ENCODE measurements at places on chromosomes 1 and 21.

- no peak for DNase-seq
Measured at GRCh38 chr1:39758556-39759435, 12.4 kb downstream of the OXCT2 start.

- DNase-seq, result no peak
Measured at GRCh38 chr21:37424396-37424795, 57.8 kb downstream of the DYRK1A start.

GRCh38 chr21:30957010-30957409 is 75.6 kb upstream of the KRTAP11-1 start:
- DNase-seq, result no peak

DNA sequence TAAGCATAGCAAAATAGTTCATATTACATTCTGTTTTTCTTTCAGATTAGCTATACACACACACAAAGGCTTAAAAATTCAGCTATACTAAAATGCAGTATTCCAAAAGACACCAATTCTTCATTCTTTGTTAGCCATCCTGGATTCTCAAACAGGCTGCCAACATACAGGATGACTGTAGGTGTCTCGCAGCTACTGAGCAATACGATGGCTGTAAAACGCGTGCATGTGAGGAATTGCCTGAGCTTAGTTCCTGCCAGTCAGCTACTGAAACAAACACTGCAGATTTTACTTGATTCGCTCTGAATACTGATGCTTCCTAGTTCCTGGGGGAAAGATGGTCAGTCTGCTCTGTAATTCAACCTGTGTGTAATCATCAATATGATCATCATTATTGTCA is 24.7 kb upstream of the HMGN1 start:
- DNase-seq, result no peak

- no peak for DNase-seq
Measured at GRCh38 chr1:116346943-116347673, 25.9 kb upstream of the ATP1A1 start.

DNA sequence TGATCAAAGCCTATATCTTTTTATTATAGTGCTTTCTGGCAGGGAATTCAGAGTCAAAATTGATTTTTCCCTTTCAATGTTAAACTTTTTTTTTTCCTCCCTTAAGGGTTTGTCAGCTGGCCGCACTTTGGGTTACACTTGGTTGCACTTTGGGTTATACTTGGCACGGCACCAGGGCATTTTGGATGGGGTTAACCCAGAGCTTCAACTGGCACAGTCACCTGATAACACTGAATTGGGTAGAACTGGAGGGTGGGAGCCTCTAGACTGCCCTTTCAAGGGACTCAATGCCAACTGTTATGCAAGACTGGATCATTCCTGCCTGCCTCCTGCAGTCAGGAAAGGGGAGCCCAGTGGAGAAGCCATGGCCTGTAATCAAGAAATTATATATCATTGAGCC is 211.5 kb downstream of the KCNJ6 start:
- DNase-seq, result no peak

DNA sequence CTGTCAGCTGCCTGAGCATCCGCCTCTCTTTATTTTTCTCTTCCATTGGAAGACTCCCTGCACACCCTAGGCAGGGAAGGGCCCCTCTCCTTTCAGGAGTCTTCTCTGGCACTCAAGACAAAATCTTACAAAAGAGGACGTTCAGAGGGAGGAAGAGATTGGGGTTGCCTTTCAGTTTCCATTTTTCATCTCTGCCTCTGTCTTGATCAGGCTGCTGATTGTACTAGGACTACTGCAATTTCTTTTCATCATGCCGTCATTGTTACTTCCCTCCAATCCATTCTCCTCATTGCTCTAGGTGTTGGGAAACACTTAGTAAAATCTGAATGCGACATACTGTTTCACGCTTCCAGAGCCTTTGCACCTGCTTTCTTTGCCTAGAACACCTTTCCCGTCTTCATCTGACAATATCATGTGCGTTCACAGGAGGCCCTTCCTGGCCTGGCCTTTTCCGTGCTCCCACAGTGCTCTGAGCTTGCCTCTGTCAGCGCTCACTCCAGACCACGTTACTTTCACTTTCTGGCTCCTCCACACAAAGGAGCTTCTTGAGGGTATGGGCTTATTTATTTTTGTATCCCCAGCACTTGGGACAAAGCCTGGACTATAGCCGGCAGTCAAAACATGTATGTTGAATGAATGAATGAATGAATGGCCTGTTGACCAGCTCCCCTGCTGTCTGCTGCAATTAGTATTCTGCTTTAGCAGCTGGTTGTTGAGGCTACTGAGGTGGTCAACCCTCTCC is 10.9 kb downstream of the LRRC71 start:
- no peak for DNase-seq

- DNase-seq, result no peak
Measured at GRCh38 chr1:81430236-81430938, 370.3 kb upstream of the ADGRL2 start.

DNA sequence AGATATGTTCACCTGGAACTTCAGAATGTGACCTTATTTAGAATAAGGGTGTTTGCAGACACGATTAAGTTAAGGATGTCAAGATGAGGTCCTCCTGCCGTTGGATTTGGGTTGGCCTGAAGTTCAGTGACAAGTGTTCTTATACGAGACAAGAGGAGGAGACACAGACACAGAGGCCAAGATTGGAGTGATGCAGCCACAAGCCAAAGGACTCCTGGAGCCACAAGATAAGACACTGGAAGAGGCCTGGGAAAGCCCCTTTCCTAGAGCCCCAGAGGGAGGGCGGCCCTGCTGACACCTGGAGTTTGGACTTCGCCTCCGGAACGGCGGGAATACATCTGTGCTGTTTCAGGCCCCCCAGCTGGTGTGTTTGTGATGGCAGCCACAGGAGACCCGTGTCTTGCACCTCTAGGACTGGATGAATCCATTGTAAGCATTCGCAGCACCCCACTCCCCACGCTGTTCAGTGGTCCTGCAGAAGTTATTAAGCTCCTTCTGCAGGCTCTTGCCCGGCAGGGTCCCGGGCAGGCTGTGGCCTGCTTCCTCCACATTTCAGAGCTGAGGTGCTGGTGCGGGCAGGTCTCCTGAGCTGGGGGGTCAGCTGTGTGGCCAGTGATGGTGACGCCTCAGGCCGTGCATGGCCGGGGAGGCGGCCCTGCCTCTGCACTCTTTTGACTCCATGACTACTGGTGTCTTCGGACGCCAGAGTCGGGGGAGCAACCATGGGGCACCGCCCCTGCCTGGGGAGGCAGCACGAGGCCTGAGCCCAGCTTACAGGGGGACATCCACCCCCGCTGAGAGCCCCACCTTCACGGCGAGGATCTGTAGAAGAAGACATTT is 34.6 kb downstream of the UMODL1 start:
- DNase-seq, result no peak

GRCh38 chr1:3590139-3590763 is 21.1 kb downstream of the MEGF6 start:
- no peak for DNase-seq

GRCh38 chr1:64873576-64873975 is 92.8 kb downstream of the JAK1 start:
- DNase-seq, result no peak

DNA sequence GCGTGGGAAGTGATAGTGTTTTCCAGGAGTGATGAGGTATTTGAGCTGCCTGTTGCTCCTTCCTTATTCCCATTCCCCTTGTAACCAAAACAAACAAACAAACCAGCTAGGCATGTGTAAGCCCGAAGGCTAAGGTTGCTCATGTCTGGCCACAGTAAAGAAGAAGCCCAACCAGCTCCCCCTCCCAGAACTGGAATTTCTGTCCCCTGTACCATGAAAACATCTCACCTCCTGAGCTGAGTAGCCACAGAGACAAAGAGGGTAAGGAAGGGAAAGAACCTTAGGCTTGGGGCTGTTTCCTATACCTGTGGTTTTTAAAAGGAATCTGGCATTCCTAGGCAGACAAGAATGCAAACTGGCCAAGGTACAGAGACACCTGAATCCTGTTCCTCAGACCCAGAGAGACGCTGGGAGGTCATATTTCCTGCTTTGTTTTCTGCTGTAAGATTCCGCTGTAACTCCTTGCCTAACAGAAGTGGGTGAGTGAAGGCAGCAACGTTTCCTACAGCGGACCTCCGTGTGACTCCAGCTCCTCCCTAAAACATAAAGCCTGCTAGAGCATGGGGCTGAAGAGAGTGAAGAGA is 41.7 kb upstream of the RAB4A start:
- peak; percentile 51 for DNase-seq

Measured in epithelial cell of prostate (primary cell).